Naive thymus-derived CD8-positive, alpha-beta T cell (primary cell): ENCODE measurements at places on chromosomes 2 and 18. TPM values are rescaled to one million over a fixed set of nuclear protein-coding genes. Genes with fewer than 3 reads are reported as not detected.

- DNase-seq = no peak
Measured at GRCh38 chr2:133338224-133338623, 230.0 kb downstream of the NCKAP5 start.

- DNase-seq = no peak
Measured at GRCh38 chr18:30999186-30999585, 43.4 kb downstream of the DSC3 start.

- DNase-seq = peak; percentile 58
Measured at GRCh38 chr2:101205521-101206479, 46.9 kb upstream of the CNOT11 start.

DNA sequence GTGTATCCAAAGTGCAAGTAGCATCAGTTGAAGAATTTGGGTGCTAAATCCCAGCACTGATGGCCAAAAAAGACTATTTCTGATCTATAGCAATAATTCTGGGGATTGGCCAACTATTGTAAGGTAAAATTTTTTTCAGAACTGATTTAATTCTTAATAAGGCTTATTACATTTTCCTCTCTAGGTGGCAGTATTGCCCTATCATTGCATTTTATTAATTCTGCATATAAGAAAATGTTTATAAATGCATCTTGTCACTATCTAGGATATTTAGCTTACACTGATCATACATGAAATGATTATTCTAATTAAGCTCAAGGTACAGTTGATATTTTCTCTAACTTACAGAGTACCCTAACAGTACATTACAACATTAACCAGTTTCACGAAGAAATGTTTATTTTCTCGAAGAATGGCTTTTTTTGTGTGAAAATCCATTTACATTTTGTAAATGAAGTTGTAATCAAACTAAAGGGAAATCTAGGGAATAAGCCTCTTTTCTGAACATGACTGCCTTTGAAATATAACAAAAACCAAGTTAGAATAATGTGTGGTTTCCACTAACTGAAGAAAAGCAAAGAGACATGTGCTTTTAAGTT, 11.0 kb downstream of the TTN start:
- no peak for DNase-seq

GRCh38 chr2:234322766-234323465, 174.0 kb downstream of the ARL4C start:
- DNase-seq = no peak

DNA sequence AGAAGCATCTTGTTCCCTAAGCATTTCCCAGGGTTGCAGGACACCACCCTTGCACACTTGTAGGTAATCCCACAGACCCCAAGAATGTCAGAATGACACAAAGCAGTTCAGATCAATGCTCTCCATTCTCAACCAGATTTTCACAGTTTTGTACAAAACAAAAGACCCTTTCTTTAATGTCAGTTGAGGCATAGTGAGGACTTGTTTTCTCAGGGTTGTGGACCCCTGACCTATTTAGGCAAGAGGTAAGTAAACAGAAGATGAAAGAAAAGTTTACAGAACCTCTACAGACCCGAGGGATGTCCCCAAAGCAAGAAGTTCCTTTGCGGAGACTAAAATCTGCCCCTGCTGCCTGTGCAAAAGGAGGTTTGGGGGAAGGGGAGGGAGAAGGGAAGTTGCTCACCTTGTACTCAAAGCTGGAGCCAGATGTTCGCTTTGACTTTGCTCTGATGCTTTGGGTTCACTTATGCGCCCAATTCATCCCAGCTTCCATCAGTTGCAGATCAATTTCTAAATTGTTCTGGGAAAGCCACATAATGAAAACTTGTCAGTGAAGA, 635.4 kb downstream of the EPHA4 start:
- no peak for DNase-seq

GRCh38 chr18:38941711-38942561, 1376.3 kb upstream of the CELF4 start:
- no peak for DNase-seq

PTPRM gene
- total RNA-seq = 0.44 TPM

DNA sequence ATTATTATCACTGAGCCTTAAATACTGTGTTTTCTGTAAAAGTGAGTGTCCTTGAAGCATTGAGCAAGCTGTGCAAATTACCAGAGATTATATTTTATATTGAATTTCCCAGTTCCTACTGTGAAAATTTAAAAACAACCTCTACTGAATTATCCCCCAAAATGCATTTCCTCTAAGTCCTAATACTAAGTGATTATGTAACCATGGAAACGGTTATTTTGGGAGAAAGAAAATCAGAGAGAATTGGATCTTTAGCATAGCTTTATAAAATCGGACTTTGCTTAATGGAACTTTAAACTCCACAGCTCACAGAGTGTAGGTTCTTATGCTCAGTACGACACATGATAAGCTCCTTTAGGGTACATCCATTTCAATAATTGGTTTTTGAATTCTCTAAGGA, 19.3 kb upstream of the CHMP1B start:
- DNase-seq = no peak

MYO5B gene
- not detected for total RNA-seq

CD302 gene
- total RNA-seq = 1.3 TPM

DNA sequence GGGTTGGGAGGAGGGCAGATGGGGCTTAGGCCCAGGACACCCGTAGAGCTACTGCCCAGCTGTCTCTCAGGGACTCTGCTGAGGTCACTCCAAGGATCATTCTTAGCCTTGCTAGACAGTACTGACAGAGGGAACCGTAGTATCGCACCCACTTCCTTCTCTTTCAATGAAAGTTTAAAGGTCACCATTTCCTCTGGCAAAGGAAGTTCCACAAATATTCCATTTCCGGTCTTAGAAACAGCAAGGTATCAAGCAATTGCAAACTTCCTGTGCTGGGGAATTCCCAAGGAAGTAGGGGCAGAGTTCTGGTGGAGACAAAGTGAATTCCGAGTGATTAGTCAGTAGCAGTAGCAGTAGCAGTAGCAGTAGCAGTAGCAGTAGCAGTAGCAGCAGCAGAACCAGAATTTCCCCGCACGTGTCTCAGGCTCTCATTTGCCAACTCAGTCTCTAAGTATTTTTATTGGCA, 24.7 kb downstream of the IL1B start:
- no peak for DNase-seq

GRCh38 chr18:79945118-79946042, 6.1 kb downstream of the SLC66A2 start:
- DNase-seq = no peak
